ENCODE measurements at places on chromosomes 16 and 17. TPM values are rescaled to one million over a fixed set of nuclear protein-coding genes. Genes with fewer than 3 reads are reported as not detected.

- no peak for DNase-seq
Measured at GRCh38 chr16:78395035-78395434, 295.6 kb downstream of the WWOX start.

DNA sequence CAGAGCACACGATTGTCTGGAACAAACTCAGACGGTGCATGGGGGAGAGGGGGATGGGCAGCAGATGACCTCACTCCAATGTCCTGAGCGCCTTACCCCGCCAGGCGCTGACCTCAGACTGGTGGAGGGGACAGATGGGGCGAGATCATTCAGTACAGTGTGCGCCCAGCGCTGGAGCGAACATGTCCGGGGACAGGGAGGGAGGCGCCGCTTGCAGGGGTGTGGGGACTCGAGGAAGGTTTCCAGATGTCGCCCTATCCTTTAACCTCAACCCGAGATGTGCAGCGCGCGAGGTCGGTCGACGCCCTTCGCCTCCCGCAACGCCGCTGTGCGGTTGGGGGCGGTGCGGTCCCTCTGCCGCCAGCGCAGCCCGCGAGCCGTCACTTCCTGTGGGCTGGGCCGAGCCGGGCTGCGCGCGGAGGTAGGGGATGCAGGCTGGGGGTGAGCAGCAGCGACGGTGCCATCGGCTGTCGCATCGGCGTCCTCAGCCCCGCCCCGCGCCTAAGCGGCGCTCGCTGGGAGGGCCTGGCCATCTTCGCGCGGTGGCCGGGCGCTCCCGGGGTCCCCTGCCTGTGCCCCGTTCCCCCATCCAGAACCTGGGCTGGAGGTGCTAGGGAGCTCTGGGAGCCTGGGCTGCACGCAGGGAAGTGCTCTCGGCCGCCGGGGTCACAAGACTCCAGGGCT, 5.3 kb upstream of the CDR2L start:
- DNase-seq = peak; percentile 69

- no peak for DNase-seq
Measured at GRCh38 chr16:11080999-11081630, 136.8 kb downstream of the CLEC16A start.

The CD300E gene
- total RNA-seq = 0.88 TPM

- no peak for DNase-seq
Measured at GRCh38 chr16:69078073-69078472, 27.4 kb upstream of the HAS3 start.

The CKLF gene
- 118 TPM for total RNA-seq

The GTF3C1 gene
- 75.6 TPM for total RNA-seq

DNA sequence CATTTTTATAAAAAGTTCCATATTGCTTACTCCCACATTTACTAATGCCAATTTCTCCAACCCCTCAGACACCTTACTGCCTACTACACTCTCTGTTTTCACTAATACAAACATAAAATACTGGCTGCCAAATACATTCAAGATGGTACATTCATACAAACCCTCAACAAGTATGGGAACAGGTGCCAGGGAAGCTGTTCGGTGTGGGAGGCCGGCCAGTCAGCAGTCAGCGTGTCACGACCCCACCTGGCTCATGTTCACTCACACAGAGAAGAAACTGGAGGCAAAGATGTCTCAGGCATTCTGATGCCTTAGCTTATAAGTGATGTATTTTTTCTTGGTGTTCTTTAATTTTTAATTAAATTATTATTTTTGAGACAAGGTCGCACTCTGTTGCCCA, 42.4 kb upstream of the TRAP1 start:
- no peak for DNase-seq

The PCGF2 gene
- total RNA-seq = 5.9 TPM

The RHBDL3 gene
- not detected for total RNA-seq

GRCh38 chr17:4119299-4119698, 23.5 kb downstream of the ZZEF1 start:
- DNase-seq = no peak

- DNase-seq = peak; percentile 76
Measured at GRCh38 chr16:11396241-11397048, 51.2 kb downstream of the RMI2 start.

The ADORA2B gene
- not detected for total RNA-seq

DNA sequence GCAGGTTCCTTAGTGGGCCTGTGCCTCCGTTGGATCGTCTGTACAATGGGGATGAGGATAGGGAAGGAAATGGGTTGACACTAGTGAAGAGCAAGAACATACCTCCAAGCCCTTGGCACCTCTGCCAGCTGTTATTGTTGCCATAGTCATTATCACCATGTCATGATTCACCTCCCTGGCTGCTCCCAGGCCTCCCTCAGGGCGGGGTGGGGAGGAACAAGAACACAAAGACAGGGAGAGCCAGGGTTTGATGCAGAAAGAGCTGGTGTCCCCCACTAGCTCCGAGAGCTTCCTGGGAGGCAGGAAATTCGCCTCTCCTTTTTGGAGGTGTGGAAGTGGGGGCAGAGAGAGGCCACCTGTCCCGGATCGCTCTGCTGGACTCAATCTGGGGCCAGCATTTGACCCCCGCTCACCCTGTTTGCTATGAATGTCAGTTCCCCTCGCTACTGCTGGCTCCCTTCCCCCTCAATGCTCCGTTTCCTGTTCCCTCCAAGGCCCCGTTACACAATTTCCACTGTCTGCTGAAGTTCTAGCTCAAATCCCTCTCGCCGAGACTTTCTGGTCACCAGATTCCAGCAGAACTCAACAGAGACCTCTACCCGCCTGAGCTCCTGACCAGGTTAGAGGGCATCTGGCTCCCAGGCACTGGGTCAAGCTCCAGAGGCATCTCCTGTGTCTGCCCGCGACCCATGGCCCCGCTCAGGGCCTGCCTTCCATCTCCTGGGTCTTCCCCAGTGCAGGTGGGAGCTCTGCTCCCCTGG, 9.1 kb downstream of the TIMP2 start:
- no peak for DNase-seq

GRCh38 chr17:50868602-50869001, 2.4 kb upstream of the TOB1 start:
- DNase-seq = no peak

The ROGDI gene
- total RNA-seq = 70.6 TPM

GRCh38 chr17:20174588-20175265, 165.6 kb downstream of the SPECC1 start:
- no peak for DNase-seq

DNA sequence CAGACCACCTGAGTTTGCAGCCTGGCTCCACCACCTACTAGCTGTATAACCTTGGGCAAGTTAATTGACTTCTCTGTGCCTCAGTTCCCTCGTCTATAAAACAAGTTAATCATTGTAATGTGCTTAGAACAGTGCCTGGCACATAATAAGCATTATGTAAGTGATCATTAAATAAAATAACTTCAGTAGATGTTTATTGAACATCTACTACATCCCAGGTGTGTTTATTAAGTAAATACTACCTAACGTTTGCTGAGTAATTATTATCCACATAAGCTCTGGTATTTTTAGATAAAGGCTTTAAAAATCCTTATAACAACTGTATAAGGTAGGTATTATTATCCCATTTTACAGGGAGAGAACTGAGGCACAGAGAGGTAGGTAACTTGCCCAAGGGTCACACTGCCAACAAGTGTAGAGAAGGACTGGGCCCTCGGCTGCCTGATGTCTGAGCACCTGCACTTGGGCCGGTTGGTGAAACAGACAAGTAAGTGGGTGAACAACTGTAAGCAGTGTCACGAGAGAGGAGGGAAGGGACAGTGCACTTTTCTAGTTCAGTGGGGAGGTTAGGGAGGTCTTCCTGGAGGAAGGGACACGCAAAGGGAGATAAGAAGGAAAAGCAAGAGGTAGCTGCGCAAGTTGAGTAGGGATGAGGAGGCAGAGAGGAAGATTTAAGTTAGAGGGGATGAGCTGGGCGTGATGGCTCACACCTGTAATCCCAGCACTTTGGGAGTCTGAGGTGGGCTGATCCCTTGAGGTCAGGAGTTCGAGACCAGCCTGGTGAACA, 4.6 kb downstream of the TNS4 start:
- DNase-seq = no peak

- DNase-seq = no peak
Measured at GRCh38 chr17:45825792-45826191, 18.9 kb upstream of the SPPL2C start.

The NLRC3 gene
- 0.51 TPM for total RNA-seq

DNA sequence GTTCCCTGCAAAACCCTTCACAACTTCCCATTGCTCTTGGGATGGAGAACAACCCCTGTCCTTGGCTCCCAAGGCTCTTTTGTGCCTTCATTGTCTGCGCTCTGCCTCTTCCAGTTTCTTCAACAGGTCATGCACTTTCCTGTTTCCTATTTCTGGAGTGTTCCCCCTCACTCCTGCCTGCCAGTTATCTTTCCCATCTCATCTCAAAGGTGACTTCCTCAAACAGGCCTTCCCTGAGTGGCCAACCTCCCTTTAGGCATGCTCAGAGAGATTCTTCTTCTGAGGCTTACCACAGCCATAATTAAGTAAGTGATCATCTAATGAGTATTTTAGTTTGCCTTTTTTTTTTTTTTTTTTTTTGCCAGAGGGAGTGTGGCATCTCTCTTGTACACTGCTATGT, 2.9 kb upstream of the CYLD start:
- DNase-seq = no peak

DNA sequence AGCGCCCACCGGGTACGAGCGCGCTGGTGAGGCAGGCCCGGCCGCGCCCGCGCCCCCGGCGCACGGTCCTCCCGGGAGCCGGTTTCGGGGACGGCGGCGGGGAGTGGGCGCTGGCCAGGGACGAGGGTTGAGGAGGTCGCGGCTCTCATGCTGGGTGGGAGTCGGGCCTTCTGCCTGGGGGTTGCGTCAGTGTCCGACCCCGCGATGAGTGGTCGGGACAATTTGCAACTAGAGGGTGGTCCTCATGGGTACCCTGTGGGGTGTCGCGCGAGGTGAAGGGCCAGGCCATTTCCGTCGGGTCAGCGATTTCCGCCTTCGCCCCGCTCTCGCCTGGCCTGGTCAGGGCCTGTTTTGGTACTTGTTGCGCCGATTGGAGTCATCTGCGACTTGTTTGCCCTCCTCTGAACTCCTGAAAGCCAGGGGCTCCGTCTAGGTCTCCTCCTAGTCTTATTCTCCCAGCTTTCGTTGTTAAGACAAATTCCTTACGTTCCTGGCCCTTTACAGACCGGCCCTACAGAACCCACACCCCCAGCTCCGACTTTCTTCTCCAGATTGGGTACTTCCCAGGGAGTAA, 14.9 kb downstream of the NAA60 start:
- DNase-seq = no peak

- no peak for DNase-seq
Measured at GRCh38 chr17:11779892-11780291, 181.6 kb downstream of the DNAH9 start.

DNA sequence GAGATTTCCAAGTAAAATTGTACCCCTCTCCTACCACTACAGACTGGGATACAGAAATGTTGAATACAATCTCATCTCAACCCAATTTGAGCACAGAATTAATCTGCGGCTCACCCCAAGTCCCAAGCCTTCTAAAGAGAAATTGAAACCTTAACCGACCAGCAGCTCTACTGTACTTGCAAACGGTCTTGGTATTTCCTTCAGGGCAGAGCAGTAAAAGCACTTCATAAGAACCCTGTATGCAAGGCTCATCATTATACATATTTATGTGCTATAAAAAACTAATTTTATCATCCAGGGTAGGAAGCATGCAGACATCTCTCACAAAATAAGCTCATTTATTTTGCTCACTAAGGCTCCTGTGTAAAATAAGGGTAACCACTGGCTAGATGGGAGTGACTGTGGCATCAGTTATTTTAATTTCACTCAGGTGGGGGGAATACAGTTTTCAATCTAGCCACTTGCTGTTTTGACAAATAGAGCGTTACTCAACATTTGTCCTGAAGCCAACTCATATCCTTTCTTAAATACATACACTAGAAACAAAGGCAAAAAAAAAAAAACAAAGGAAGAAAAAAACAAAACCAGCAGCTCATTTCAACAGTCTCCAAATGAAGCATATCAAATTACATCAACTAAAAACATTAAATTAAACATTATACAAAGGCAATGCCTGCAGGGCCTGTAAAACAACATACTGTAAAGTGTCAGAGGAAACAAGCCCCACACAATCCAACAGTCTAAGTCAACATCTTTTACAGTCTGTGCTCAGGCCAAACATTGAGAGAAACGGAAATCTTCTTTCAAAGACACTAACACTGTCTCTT, 65.0 kb downstream of the PARN start:
- no peak for DNase-seq

- no peak for DNase-seq
Measured at GRCh38 chr17:77436058-77436442, 295.3 kb downstream of the SEC14L1 start.

GRCh38 chr16:28293601-28293960, 1.3 kb downstream of the SBK1 start:
- DNase-seq = no peak

- DNase-seq = no peak
Measured at GRCh38 chr17:34578656-34579016, 746 bp upstream of the TMEM132E start.

GRCh38 chr16:49615576-49615975, 240.3 kb downstream of the ZNF423 start:
- DNase-seq = peak; percentile 9

GRCh38 chr16:85195900-85196772, 83.9 kb upstream of the CIBAR2 start:
- peak; percentile 73 for DNase-seq

Measured in uterus (tissue), 4 donors.